PC-3 (cell line): ENCODE measurements at places on chromosomes 3 and 15. TPM values are rescaled to one million over a fixed set of nuclear protein-coding genes. Genes with fewer than 3 reads are reported as not detected.

DNA sequence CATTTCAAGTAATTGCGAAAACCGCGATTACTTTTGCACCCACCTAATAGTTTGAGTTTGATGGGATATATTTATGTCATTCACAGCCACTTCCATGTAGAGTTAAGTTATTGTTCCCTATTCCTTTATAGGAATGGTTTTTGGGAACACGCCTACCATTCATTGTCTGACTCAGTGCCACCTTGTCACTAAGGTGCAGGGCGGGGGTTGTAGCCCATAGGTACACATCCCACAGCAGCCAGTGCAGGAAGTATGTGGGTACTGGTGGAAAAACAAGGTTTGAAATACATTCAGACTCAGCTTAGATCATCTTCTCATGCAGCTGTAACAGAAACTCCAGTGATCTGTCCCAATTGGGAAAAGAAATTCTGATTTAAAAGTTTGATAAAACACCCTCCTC lies 48.2 kb upstream of the CFAP161 start:
- no peak overlapping the region for H3K4me3 ChIP-seq
- no peaks in the 10 kb centered on the region for H3K36me3 ChIP-seq
- peak; percentile 28 for DNase-seq
- H3K4me1 ChIP-seq: peaks cover 7% of the 10 kb centered on the region; the same call in 1 of the 2 replicates
- no peaks in the 10 kb centered on the region for H3K27me3 ChIP-seq

- H3K4me3 ChIP-seq: no peak overlapping the region
- no peak for DNase-seq
- no peaks in the 10 kb centered on the region for H3K27me3 ChIP-seq
- H3K4me1 ChIP-seq: no peaks in the 10 kb centered on the region
Observed at GRCh38 chr3:149895769-149896168, 74.9 kb downstream of the PFN2 start.

DNA sequence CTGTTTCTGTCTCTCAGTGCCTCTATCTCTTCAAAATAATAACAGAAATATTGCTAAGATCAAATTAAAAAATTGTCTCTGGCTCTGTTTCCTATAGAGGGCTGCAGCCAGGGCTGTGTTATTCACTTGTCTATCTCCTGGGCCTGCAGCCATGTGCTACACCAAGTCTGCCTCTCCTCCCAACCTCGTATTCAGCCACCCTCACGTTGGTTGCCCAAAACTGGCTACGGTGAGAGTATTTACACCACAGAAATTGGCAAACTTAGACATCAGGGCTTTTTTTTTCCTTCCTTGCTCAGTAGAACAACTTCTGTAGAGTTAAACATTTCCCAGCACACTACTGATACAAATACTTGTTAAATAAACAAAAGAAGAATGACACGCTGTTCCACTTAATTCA lies 320.9 kb upstream of the ICE2 start:
- H3K36me3 ChIP-seq: no peaks in the 10 kb centered on the region
- peaks cover 25% of the 10 kb centered on the region for H3K27me3 ChIP-seq
- H3K27ac ChIP-seq: no peak overlapping the region
- H3K4me1 ChIP-seq: no peaks in the 10 kb centered on the region

DNA sequence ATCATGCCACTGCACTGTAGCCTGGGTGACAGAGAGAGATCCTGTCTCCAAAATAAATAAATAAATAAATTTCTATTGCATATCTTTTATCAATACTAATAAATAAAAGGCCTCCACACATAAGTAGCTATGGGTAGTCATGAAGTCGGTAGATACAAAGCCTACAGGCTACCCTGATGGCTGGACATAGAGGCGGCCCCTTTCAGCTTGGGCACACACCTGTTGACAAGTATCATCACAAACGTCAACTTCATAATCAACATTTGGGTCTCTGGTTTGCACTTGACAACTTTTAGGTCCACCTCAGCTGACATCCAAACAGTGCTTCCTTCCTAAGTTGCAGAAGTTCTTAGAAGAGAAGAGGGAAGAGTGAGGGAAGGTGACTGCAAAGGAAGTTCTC lies 53.4 kb downstream of the ITGA11 start:
- H3K27ac ChIP-seq: no peak overlapping the region
- H3K4me1 ChIP-seq: peaks cover under 1% of the 10 kb centered on the region
- no peaks in the 10 kb centered on the region for H3K36me3 ChIP-seq
- no peaks in the 10 kb centered on the region for H3K27me3 ChIP-seq
- DNase-seq: no peak
- no peak overlapping the region for H3K4me3 ChIP-seq

DNA sequence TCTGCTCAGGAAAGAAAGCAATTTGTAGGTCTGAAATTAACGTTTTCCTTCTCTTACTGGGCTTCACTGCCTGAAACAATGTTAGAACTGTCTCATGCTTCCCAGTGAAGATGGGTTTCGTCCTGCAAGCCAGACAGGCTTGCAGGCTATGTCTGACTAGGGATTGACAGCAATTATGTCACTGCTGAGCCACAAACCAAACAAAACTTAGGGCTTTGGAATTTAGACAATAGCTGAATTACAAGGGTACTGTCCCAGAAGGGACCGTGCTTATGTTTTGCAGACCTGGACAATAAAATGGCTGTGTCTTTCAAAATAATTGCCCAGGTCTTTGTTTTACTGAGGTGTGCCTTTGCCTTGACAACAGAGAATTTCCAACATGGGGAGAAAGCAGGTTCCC lies 46.3 kb upstream of the CCDC80 start:
- peaks cover 76% of the 10 kb centered on the region for H3K4me1 ChIP-seq
- no peak overlapping the region; the same call in 1 of the 2 replicates for H3K4me3 ChIP-seq
- no peaks in the 10 kb centered on the region for H3K27me3 ChIP-seq
- peak overlapping the region; percentile 70 for H3K27ac ChIP-seq
- no peaks in the 10 kb centered on the region for H3K36me3 ChIP-seq
- peak; percentile 79 for DNase-seq

- H3K4me3 ChIP-seq: no peak overlapping the region
- no peak for DNase-seq
- H3K27me3 ChIP-seq: no peaks in the 10 kb centered on the region
- H3K4me1 ChIP-seq: peaks cover 27% of the 10 kb centered on the region
Observed at GRCh38 chr15:95680728-95681127, 649.8 kb upstream of the NR2F2 start.

- no peaks in the 10 kb centered on the region for H3K27me3 ChIP-seq
- H3K27ac ChIP-seq: no peak overlapping the region
- H3K4me3 ChIP-seq: no peak overlapping the region
- peaks cover 55% of the 10 kb centered on the region for H3K4me1 ChIP-seq
Observed at GRCh38 chr3:150074277-150074676, 103.6 kb upstream of the PFN2 start.

DNA sequence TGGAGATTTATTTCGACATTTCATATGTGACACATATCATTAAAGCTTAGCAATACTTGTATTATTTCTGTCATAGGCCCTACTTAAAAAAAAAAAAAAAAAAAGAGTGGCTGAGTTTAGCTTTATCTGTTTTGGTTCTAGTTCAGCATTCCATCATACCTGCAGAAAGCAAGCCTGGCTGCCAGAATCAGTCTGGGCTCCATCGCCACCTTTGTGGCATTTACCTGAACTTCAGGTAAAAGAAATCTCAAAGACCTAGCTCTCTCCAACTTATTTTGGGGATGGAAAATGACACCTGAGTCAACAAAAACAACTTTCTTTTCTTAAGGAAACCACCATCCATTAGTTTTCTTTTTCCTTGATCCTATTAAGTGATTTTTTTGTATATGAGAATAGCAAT lies 82.1 kb downstream of the NEK10 start:
- H3K4me1 ChIP-seq: peaks cover 13% of the 10 kb centered on the region
- H3K36me3 ChIP-seq: no peaks in the 10 kb centered on the region
- no peak overlapping the region for H3K27ac ChIP-seq
- H3K4me3 ChIP-seq: no peak overlapping the region
- DNase-seq: no peak
- H3K27me3 ChIP-seq: no peaks in the 10 kb centered on the region

GRCh38 chr3:55597641-55598040 lies 110.5 kb upstream of the WNT5A start:
- peaks cover 29% of the 10 kb centered on the region for H3K4me1 ChIP-seq
- no peak overlapping the region for H3K4me3 ChIP-seq
- DNase-seq: peak; percentile 91
- no peaks in the 10 kb centered on the region for H3K27me3 ChIP-seq

DNA sequence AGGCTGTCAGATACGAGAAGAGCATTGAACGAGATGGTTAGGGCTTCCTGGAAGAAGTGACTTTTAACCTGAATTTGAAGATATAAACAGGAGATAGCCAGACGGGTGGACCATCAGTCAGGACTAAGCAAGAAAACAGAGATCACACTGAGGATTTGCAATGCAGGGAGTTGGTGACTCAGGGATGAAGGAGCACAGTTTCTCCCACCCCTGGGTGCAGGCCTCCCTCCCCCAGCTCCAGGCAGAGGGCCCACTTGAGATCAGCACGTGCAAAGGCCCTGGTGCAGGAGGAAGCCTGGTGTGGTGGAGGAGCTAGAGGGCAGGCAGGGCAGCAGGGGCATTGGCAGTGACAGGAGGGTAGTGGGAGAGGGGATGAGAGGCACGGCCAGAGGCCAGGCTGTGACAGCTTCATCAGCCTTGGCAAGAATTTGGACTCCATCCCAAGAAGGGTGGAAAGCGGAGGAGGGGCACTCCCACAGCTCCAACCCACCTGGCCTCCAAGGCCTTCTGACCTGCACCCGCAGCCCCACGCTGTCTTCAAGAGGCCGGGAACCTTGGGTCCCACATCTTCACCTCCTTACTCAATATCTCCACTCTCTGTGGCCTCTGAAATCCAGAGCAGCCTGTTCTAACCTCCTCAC lies 8.7 kb upstream of the PCSK6 start:
- H3K36me3 ChIP-seq: no peaks in the 10 kb centered on the region
- H3K4me3 ChIP-seq: no peak overlapping the region
- no peaks in the 10 kb centered on the region for H3K4me1 ChIP-seq
- H3K27me3 ChIP-seq: peaks cover 9% of the 10 kb centered on the region; the same call in 1 of the 2 replicates
- DNase-seq: no peak

GRCh38 chr15:65949491-65949890 lies 80.2 kb downstream of the RAB11A start:
- no peaks in the 10 kb centered on the region for H3K36me3 ChIP-seq
- no peak overlapping the region for H3K4me3 ChIP-seq
- no peak for DNase-seq
- no peaks in the 10 kb centered on the region for H3K27me3 ChIP-seq
- no peak overlapping the region for H3K27ac ChIP-seq
- no peaks in the 10 kb centered on the region; the same call in 1 of the 2 replicates for H3K4me1 ChIP-seq

DNA sequence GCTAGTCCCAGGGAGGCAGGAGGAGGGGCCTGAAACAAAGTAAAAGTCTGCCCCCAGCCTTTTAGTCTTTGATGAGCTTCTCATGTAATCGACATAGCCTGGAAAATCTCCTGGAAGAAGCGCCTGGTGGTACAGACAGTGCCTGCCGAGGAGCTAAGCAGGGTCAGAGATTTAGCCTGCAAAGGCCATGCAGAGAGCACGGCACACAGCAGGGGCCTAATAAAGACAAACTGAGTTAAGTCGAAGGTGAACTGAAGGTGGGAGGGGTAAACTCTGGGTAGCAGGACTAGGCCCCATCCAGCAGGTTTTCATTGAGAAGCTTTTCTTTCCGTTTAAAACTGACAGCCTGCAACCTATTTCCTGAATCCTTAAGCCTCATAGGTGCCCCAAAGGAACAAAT lies 115.5 kb upstream of the ABHD17C start:
- no peak overlapping the region for H3K4me3 ChIP-seq
- peak overlapping the region; percentile 97 for H3K27ac ChIP-seq
- no peak for DNase-seq
- H3K36me3 ChIP-seq: no peaks in the 10 kb centered on the region

DNA sequence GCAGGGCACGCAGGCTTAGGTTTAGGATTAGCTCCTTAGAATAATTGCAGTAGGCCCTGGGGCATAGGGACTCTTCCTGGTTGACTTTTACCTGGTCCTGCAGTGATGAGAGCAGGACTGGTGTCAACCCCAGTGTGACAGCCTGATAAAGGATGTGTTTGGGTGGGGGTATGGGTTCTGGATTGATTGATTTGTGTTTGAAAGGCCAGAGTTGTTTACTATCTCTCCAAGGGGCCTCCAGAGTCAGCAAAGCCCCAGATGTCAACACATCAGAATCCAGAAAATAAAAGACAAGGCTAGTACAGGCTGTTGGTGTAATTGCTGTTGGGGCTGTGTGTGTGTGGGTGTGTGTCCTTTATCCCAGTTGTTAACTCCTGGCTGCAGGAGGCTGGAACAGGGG lies 122.3 kb downstream of the CHRNA7 start:
- H3K27ac ChIP-seq: no peak overlapping the region
- no peak for DNase-seq
- H3K4me3 ChIP-seq: no peak overlapping the region
- H3K27me3 ChIP-seq: peaks cover 48% of the 10 kb centered on the region
- H3K4me1 ChIP-seq: no peaks in the 10 kb centered on the region
- no peaks in the 10 kb centered on the region for H3K36me3 ChIP-seq

DNA sequence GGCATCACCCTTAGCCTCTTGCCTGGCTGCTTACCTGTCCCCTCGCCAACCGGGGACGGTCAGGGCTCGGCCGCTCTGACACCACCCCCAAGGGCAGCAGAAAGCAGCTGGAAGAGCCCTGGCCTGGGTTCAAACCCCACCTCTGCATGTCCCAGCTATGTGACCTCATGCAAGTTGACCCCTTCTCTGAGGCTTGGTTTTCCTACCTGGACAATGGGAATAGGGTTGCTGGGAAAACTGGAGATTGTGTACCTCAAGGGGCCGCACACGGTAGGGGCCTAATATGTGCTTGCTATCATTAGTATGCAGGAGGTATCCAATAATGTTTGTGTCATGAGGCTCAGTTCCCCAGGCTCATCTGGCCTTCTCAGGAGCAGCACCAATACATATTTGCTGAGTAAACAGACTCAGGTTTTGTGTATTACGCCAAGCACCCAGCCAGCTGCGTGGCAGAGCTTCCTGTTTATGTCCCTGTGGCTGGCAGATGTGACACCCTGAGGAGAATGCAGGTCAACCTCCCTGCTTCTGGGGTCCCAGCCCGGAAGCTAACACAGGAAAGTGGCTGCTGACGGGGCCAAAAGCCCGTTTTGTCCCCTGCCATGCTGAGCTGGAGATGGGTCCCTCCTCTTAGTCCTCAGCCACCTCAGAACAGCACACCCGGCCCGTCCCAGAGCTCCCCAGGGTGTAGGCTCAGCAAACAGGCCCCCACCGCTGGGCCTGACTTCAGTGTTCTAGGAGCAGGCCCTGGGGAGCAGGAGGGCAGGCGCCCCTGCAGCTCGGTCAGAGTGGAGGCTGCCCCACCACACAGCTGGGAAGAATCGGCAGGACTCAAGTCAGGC lies 29.7 kb downstream of the PLXND1 start:
- H3K4me3 ChIP-seq: no peak overlapping the region
- no peaks in the 10 kb centered on the region for H3K36me3 ChIP-seq
- DNase-seq: no peak
- H3K27me3 ChIP-seq: no peaks in the 10 kb centered on the region
- H3K4me1 ChIP-seq: no peaks in the 10 kb centered on the region

SPTSSB gene
- total RNA-seq: 78.0 and 144 TPM in 2 replicates

ANKRD34C gene
- total RNA-seq: not detected in 2 replicates

CEP63 gene
- total RNA-seq: 15.4 and 38.1 TPM in 2 replicates

HHLA2 gene
- not detected in 2 replicates for total RNA-seq

C3orf38 gene
- total RNA-seq: 15.7 and 24.3 TPM in 2 replicates

DNAJA4 gene
- total RNA-seq: 1.3 and 5.4 TPM in 2 replicates

ANKUB1 gene
- not detected in 2 replicates for total RNA-seq

RTP4 gene
- 0.11 TPM in 1 of 2 replicates, not detected in the other for total RNA-seq

A4GNT gene
- not detected in 2 replicates for total RNA-seq

MCF2L2 gene
- total RNA-seq: 3.6 and 3.9 TPM in 2 replicates
